ENCODE measurements at places on chromosomes 16 and 17. TPM values are rescaled to one million over a fixed set of nuclear protein-coding genes. Genes with fewer than 3 reads are reported as not detected.

The SEPTIN1 gene
- 0.42 TPM for total RNA-seq

The EMC8 gene
- 12.0 TPM for total RNA-seq

The TMEM238L gene
- not detected for total RNA-seq

The TSC2 gene
- 28.3 TPM for total RNA-seq

The MT3 gene
- not detected for total RNA-seq

The MGAT5B gene
- not detected for total RNA-seq

The TBC1D28 gene
- total RNA-seq: not detected

The DNAH9 gene
- under 0.01 TPM for total RNA-seq

The ZNF423 gene
- 1.6 TPM for total RNA-seq

The TLCD1 gene
- total RNA-seq: 4.4 TPM

The HOXB8 gene
- not detected for total RNA-seq

The ZP2 gene
- total RNA-seq: not detected

The PTX4 gene
- total RNA-seq: 0.08 TPM

The CDH1 gene
- total RNA-seq: 69.3 TPM
